Occipital lobe (tissue), 3 donors: ENCODE measurements at places on chromosomes 1 and 21.

DNA sequence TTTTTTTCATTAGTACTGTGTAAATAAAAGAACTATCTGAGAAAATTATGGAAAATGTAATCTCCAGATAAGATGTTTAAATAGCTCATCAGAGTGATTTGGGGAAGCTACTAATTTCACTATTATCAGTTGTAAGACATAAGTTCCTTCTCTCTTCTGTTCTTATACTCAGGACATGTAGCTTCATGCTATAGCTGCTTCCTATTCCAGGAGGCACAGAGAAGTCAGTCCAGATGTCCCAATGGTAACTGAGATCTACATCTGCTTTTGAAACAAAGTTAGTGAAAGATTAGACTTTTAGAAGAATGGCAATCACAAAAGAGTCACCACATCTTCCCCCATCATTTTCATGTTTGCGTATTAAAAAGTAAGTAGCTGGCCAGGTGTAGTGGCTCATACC is 5.6 kb downstream of the MAP3K21 start:
- no peak for DNase-seq

GRCh38 chr1:89165811-89166210 is 10.0 kb downstream of the GBP7 start:
- no peak for DNase-seq

DNA sequence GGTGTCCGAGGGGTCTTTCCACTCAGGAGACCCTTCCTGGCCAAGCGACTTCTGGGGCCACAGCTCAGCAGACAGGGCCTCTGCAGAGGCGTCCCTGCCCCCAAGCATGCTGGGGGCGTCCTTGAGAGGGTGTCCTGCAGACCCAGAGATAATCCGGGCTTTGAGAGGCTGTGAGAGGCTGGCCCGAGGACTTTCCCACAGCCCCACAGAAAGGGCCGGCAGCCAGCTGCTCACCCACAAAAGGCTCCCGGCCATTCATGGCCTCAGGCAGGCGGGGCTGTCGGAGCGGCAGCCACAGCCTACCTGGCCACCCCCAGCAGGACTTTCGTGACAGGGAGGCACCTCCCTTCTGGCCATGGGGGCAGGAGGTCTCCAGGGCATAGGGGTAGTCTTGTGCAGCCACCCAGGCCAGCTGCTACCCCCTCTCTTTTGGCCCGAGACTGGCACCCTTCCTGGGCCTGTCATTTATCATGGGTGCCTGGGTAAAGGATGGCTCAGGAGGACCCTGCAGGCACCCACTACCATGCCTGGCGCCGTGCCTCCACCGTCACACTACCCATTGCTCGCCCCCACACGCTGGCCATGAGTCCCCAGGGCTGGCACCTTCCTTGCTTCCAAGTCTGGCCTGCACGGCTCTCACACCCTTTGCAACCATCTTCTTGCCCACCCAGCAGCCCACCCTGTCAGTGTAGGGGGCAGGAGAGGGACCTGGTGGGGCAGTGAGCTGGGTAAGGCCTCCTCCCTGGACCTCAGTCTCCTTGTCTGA is 11.1 kb upstream of the TNFRSF14 start:
- DNase-seq: no peak

GRCh38 chr21:16597753-16598152 is 868.0 kb downstream of the USP25 start:
- no peak for DNase-seq

- DNase-seq: no peak
Measured at GRCh38 chr1:50930193-50930592, 29.9 kb downstream of the FAF1 start.

DNA sequence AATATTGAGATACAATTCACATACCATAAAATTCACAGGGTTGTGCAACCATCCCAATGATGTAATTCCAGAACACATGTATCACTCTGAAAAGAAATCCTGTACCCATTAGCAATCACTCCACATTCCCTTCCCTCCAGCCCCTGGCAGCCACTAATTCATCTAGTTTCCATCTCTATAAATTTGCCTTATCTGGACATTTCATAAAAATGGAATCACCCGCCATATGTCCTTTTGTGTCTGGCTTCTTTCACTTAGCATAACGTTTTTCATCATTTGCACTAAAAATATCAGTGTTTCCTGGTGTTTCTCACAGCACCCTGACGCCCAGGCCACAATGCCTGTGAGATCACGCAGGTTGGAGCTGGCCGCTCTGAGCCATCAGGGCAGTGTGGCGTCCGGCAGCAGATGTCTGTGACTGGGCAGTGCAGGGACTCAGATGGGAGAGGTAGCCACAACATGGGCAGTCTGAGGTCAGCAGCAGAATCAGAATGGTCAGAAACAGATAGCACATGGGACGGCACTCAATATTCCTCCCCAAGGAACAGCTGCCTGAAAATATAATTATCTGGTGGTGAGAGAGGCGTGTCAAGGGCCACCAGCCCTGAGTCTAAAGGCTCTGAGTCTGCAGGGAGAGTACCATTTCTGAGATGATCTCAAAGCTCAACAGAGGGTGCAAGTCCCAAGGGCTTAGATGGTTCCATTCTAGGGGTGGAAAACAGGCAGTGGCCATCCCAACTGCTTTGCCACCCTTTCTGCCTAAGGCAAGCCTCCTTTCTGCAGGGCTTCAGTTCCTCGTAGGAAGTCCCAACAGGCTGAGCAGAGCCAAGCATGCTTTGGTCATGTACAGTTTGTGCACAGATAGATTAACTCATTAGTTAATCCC is 129.4 kb upstream of the EDN2 start:
- no peak for DNase-seq

- DNase-seq: no peak
Measured at GRCh38 chr1:160346463-160346862, 3.3 kb downstream of the NCSTN start.

DNA sequence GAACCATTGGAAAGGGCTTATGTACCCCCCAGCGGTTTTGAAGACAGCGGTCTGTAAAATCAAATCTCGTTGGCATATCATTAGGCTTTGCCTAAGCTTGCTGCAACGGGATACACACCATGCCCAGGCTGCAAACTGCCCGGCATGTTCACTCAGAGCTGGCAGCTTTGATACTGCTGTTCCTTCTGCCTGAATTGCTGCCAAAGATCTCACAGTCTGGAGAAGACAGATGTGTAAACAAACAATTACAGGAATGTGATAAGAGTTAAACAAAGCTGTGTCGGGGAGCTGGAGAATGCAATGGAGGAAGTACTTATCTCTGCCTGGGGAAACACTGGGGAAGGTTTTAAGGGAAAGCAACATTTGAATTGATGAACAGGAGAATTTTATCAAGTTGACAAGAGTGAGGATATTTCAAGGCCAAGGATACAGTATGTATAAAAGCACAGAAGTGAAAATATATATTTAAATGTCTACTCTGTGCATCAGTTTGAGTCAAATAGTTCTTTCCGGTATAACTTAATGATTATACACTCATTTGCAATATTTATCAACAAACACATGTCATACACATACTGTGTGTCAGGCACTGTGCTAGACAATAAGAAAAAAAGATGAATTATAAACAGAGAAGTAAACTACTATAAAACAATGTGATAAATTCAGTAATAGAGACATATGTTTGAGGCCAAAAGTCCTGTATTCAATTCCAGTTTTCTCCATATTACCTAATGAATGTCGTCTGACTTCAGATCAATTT is 29.9 kb downstream of the CHML start:
- no peak for DNase-seq

GRCh38 chr1:226624526-226624925 is 76.0 kb downstream of the STUM start:
- DNase-seq: no peak
